ENCODE measurements at places on chromosomes 1 and 21. TPM values are rescaled to one million over a fixed set of nuclear protein-coding genes. Genes with fewer than 3 reads are reported as not detected.

PLEKHN1 gene
- total RNA-seq = 2.9 TPM

CROCC gene
- total RNA-seq = 84.9 TPM

S100A7A gene
- not detected for total RNA-seq

DNA sequence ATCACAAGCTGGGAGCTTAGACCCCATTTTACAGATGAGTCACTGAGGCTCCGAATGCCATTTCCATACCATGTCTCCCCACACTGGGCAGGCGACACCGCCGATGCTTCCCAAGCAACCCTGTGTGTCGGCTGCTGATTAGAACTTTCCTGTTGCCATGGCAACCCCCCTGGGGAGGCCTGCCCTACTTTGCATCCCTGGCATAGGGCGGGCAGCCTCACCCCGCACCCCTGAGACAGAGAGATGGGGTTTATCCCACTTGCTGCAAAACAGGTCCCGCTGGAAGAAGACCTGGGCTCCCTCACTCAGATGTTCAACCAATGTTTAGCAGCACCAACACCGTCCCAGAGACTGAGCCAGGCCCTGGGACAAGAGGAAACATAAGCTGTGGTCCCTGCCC lies 81.5 kb downstream of the CAMK2N1 start:
- H3K27ac ChIP-seq = no peak overlapping the region
- no peaks in the 10 kb centered on the region for H3K4me1 ChIP-seq
- H3K4me3 ChIP-seq = no peak overlapping the region
- DNase-seq = no peak
- H3K27me3 ChIP-seq = peaks cover 6% of the 10 kb centered on the region
- no peaks in the 10 kb centered on the region for H3K36me3 ChIP-seq

DNA sequence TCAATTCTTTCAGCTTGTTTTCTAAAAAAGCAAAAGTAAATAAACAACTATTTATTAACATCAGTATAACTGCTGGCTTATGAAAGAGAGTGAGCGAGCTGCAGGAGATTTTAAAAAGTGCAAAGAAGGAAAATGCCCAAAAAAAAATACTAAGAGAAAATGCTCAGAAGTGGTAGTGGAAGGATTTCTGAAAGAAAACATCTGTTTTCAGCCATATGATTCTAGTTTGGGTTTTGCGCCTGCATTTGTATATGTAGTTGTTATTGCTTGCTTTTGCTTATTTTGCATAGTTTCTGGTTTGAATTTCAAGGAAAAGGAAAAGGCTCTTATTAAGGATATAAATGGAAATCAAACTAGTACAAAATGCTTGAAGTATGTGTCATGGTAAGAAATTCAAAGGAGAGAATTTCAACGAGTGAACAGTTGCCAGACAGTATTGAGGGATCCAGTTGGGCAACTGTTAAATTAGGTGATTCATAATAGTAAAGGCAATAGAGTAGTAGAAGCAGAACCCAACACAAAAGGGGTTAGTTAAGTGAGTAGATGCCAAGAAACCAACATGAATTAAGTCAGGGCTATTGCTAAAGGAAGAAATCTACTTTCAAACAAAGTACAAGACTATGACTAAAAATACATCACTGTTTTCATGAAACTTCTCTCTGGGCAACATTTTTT lies 1.2 kb downstream of the GBP5 start:
- H3K27ac ChIP-seq = peak overlapping the region; percentile 74
- no peaks in the 10 kb centered on the region for H3K27me3 ChIP-seq

- H3K4me3 ChIP-seq = no peak overlapping the region
- DNase-seq = no peak
- no peaks in the 10 kb centered on the region for H3K27me3 ChIP-seq
- H3K36me3 ChIP-seq = peaks cover 3% of the 10 kb centered on the region
- peaks cover 22% of the 10 kb centered on the region for H3K4me1 ChIP-seq
- H3K27ac ChIP-seq = no peak overlapping the region
Measured at GRCh38 chr1:156003923-156004188, 16.9 kb downstream of the SSR2 start.

GRCh38 chr1:109181085-109181806 lies 32.5 kb upstream of the SARS1 start:
- H3K27ac ChIP-seq = no peak overlapping the region
- no peak overlapping the region for H3K4me3 ChIP-seq
- no peaks in the 10 kb centered on the region for H3K4me1 ChIP-seq
- H3K36me3 ChIP-seq = no peaks in the 10 kb centered on the region
- DNase-seq = no peak

GRCh38 chr1:87042111-87042811 lies 127.8 kb downstream of the HS2ST1 start:
- H3K4me1 ChIP-seq = peaks cover 22% of the 10 kb centered on the region
- no peak overlapping the region for H3K4me3 ChIP-seq
- H3K27me3 ChIP-seq = no peaks in the 10 kb centered on the region
- DNase-seq = no peak
- H3K36me3 ChIP-seq = no peaks in the 10 kb centered on the region

All from CD4-positive, alpha-beta memory T cell (primary cell).